ENCODE measurements at places on chromosomes 11 and 22.

DNA sequence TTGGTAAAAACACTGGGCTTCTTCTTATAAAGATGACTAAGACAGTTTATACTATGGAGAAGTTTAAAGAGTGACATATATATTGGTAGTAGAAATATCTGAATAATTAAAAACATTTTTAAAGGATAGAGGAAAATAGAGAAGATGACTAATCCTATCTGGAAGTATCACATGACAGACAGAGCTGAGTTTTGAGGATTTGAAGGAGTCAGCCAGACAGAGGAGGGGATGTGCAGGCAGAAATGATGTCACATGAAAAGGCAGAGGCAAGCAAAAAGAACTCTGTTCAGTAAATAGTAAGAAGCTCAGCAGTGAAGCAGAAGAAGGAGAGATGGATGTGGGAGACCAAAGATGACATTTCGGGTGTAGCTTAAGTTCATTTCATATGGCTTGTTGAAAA, 1.6 kb downstream of the OR10A2 start:
- no peak for DNase-seq

DNA sequence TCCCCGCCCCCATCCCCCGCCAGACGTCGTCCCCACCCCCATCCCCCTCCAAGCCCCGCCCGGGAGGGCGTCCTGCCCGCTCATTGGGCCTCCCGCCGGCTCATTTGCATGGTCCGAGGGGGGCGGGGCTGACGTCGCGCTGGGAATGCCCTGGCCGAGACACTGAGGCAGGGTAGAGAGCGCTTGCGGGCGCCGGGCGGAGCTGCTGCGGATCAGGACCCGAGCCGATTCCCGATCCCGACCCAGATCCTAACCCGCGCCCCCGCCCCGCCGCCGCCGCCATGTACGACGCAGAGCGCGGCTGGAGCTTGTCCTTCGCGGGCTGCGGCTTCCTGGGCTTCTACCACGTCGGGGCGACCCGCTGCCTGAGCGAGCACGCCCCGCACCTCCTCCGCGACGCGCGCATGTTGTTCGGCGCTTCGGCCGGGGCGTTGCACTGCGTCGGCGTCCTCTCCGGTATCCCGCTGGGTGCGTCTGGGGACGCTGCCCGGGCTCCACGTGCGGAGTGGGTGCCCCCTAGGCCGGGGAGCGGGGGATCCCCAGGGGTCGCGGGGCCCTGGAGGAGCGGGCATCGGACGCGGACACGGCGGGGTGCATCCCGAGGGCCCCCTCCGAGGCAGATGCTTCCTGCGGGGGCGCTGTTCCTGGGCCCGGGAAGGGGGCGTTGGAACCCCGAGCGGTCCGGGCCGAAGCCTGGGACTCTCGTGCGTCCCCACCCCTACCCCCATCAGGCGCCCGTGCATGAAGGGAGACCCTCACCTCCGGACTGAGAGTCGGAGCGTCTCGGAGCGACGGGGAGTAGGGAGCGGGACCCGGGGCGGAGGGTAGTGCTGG, at the start of gene PNPLA3:
Gene PNPLA3 (plus strand): TSS at position 175 of the 834 bp plus-strand sequence. CDS start 107 bp downstream, at position 282.
- peak; percentile 89 for DNase-seq

GRCh38 chr11:116603728-116604323, 169.0 kb downstream of the BUD13 start:
- DNase-seq: no peak

DNA sequence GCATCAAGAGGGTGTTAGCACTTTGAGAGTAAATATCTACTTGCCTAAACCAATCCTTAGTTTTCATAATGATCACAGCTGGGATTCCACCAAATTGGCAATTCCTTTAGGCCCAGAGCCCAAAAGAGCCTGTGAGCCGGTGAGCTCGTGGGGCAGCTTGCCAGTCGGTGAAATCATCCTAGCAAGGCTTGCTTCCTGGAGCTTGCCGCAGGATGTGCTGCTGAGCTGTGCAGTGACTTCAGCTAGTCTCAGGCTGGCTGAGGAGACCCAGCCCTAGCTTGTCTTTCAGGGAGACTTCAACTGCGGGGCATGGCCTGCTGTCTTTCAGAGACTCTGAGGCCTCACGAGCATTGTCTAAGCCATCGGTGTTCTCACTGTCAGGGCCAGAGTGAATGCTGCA, 73.6 kb upstream of the SUSD2 start:
- no peak for DNase-seq

DNA sequence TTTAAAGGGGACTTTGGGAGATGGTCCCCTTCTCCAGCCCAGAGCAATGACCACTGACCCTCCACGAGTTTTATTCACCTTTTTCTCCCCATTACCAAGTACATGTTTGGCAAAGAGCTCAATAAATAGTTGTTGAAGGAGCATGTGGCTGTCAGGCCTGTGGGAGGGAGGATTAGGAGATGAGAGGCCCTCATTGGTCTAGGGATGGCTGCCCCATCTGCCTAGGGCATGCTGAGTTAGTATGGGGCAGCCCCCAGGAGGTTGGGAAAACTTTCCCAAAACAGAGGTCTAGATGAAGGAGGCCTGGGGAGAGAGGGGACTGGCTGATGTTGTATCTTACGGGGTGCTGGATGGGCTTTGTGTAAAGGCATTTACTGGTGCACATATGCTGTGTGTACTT, 10.6 kb downstream of the MAFF start:
- DNase-seq: no peak

GRCh38 chr22:47013861-47014635, 251.6 kb downstream of the TBC1D22A start:
- no peak for DNase-seq

GRCh38 chr11:8271106-8271886, 7.6 kb upstream of the LMO1 start:
- no peak for DNase-seq
